ENCODE measurements at places on chromosomes 1 and 21.

DNA sequence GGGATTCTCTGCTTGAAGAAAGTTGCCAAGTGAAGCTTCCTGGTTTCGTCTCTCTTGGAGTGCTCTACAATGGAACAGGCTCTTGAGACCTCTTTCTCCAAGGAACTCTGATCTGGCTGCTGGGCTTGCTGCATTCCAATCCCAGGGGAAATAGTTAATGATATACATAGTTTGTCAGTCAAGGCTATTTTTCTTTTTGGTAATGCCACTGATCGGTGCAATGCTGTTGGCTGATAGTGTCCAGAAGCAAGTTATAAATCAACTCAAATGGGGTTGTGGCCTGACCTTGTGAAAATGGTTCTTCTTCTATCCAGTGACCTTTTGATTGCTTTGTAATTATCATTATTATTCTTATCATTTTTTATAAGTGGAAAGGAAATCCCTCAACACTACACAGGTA is 48.4 kb upstream of the TNFSF18 start:
- no peak for DNase-seq

GRCh38 chr1:1128454-1129139 is 12.7 kb upstream of the C1orf159 start:
- no peak for DNase-seq

DNA sequence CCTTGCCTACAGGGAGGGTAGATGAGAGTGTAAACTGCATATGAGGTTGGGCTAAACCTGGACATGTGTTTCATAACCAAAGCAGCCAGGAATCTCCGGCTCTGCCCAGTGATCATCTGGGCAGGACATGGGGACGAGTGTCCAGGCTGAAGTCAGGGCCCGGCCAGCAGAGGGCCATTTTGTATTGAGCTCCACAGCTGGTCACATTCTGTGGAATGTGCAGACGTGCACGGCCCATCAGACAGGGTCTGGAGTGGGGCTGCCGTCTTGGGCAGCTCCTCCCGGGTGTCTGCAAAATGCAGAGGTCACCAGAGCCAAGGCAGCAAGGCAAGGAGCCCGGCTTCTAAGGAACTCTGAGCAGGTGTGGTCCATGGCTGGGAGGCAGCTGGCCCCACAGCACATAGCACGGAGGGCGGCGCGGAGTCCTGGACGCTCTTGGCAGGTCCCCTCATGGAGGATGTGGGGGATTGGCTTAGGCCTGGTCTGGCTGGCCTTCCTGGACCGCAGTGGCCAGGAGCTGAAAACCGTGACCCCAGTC is 6.2 kb downstream of the LRRC3 start:
- DNase-seq = no peak

- DNase-seq = no peak
Measured at GRCh38 chr1:63824451-63824850, 50.6 kb downstream of the ROR1 start.

- DNase-seq = no peak
Measured at GRCh38 chr1:7425229-7425628, 345.9 kb upstream of the VAMP3 start.

DNA sequence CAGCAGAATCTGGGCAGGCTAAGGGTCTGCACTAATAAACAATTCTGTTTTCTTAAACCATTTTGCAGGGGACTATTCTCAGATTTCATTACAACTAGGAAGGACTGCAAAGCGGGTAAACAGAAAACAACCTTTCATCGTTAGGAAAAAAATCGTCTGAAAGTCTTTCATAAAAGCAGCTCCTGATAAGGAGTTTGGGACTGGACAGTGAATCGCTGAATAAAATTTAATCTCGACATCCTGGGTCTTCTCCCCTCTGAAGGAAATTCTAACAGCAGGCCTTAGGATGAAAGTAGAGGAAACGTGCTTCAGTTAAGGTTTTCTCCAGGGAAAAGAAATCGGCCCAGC is 471 bp upstream of the MTF2 start:
- no peak for DNase-seq

DNA sequence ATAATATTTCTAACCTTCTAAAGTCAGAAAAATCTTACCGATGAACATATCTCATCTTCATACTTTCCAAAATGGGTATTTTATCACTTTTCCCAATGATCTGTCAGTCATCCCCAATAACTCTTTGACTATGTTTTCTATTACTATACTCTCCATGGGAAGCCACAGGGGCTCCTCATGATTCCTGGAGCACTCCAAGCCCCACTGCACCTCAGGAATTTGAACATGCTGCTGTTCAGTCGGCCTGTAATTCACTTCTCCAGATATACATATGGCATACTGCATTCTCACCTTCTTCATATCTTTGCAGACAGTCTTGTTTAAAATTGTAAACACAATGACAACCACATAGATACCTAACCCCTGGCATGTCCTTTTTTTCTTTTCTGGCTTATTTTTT is 333.0 kb downstream of the BRINP3 start:
- no peak for DNase-seq

DNA sequence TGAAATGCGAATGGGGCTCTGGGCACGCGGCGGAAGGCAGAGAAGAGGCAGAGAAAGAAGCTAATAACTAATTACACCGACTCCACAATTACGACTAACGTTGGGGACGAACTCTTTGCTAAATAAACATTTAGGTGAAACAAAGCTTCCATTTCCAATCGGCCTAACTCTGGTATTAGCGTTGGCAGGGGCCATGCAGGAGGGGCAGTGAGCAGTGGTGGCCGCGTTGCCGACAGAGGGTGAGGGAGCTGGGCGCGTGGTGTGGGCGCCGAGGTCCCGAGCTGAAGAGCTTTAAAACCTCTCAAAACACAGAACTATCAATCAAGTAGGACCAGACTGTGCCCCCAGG is 553 bp upstream of the NDUFV3 start:
- no peak for DNase-seq

GRCh38 chr1:51518033-51518585 is 957 bp downstream of the EPS15 start:
- DNase-seq = peak; percentile 27

GRCh38 chr1:15455522-15455921 is 1.0 kb upstream of the CELA2A start:
- no peak for DNase-seq

- no peak for DNase-seq
Measured at GRCh38 chr21:36773117-36773516, 74.2 kb downstream of the SIM2 start.

- DNase-seq = no peak
Measured at GRCh38 chr1:192878249-192878648, 69.4 kb downstream of the RGS2 start.

GRCh38 chr1:214155987-214156625 is 124.9 kb upstream of the SMYD2 start:
- no peak for DNase-seq

DNA sequence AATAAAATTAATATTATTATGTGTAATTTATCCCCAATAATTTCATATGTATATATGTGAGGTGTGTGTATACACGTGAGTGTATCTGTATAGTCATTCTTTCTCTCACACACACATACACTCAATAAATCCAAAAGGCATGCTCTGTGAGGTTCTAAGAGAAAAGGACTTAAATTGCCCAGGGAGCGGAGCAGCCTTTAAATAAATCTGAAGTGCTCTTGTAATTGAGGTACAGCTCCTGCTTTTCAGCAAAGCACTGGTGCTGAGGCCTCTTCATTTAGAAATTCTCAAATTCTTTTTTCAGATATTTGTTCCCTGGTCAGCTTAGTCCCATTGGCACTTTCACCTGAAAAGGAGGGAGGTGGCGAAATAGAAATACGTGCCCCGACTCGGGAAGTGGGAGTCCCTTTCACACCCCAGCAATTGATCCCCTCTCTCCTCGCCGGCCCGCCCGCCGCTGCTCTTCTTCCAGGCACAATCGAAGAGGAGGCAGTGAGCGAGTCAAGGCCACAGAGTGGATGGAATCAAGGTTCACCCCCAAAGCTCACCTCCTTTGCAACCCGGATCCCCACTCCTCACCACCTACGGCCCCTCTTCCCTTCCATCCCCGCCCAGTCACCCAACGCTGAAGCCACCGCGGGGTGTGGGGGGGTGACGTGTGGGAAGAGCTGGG is 944 bp downstream of the PLPPR5 start:
- DNase-seq = no peak

DNA sequence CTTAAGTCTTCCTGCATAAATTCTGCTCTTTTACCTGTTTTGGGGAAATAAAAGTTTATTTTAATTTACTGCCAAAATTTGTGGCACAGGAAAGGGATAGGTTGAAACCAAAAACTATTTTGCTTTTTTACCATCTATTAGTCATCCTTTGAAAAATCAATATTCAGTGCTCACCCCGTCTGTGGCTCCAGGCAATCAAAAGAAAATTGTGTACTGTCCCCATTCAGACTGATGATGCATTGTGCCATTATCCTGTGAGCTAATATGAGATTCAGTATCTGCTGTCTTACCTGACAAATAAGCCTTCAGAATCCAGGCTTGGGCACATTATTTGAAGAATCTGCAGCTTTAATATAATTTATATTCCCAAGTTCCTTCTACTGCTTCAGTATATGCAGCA is 650.7 kb downstream of the KIF26B start:
- DNase-seq = no peak

GRCh38 chr1:88191917-88192316 is 492.2 kb upstream of the PKN2 start:
- DNase-seq = no peak

DNA sequence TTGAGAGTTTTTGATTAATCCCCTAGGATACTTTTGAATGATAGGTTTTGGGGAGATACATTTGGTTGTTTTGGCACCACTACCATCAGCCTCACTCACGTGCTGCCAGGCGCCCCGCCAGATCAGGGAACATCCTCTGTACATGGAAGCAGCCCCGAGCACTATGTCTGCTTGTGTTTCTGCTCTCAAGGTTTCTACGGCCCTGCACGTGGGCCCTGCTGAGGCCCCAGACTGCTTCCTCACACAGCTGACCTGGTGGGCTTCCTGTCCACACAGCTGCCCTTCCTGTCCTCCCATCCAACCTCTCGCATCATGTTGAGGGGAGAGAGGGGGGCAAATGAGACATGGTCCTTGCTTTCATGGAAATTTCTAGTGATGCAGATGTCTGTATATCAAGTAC is 20.0 kb downstream of the ADARB1 start:
- no peak for DNase-seq

DNA sequence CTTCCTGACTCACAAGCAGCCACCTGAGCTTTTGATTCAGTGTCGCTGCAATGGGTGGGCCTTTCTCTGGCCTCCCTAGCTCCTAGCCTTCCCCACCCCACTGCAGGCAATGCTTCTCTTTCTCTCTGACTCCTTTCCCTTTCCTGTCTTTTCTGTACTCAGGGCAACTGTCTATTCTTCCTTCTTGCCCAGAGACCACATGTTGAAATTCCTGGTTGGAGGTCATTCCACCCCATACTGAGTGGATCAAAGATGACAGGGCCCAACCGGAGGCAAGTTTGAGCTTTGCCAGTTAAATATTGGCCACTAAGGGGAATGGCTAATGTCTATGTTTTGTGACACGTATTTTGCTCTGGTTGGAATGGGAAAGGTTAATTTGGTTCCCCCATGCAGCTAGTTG is 65.2 kb upstream of the ARID1A start:
- no peak for DNase-seq

GRCh38 chr1:59751801-59752200 is 62.9 kb upstream of the HOOK1 start:
- no peak for DNase-seq

DNA sequence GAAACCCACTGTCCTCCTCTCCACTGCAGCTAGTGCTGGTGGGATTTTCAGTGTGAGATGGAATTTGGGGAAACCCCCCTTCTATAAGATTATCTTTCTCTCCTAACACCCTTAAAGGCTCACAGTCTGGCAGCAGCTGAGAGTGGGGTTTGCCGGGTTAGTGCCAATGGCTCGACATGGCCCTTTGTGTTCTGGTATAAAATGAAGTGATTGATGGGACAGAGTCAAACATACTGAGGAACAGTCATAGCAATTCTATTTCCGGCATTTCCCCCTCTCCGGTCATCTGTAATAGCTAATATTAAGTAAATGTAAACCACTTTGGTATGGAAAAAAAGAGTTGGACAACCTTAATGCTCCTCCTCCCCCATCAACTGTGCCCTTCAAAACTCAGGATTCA is 37.6 kb downstream of the TFF3 start:
- DNase-seq = no peak

DNA sequence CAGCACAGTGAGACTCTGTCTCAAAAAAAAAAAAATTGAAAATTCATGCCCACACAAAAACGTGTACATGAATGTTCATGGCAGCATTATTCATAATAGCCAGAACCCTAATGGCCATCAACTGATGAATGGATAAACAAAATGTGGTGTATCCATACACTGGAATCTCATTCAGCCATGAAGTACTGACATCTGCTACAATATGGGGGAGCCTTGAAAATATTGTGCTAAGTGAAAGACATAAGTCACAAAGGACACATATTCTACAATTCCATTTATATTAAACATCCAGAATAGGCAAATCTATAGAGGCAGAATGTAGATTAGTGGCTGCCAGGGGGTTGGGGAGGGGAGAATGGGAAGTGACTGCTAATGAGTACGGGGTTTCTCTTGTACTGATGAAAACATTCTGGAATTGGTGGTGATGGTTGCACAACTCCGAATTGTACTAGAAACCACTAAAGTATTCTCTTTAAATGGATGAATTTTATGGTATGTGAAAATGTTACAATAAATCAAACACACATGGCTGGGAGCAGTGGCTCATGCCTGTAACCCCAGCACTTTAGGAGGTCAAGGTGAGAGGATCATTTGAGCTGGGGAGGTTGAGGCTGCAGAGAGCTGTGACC is 33.0 kb upstream of the KCNN3 start:
- no peak for DNase-seq
